Right ventricle myocardium superior (tissue), 1 donor: ENCODE measurements at places on chromosomes 4 and X. TPM values are rescaled to one million over a fixed set of nuclear protein-coding genes. Genes with fewer than 3 reads are reported as not detected.

The PLP2 gene
- total RNA-seq: 50.1 TPM

The KDR gene
- 21.2 TPM for total RNA-seq

The GPR119 gene
- not detected for total RNA-seq

The RCHY1 gene
- 44.1 TPM for total RNA-seq

The NUDT10 gene
- total RNA-seq: 0.13 TPM

The MTM1 gene
- 8.7 TPM for total RNA-seq

The ZNF280C gene
- total RNA-seq: 1.0 TPM

DNA sequence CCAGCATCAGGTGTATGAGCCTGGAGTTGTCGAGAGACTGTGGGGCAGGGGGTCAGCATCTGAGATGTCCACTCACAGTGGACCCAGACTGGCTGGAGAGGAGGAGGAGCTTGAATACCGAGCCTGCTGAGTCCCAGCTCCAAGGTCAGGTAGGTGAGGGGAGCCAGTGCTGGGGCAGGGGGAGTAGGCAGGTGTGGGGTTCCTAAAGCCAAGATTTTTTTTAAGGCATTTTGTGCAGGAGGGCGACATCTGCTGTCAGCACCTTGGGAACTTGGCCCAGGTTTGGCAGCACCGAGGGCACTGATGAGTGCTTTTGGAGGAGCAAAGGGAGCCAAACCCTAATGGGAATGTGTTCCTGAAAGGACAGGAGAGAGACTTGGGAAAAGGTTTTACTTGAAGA lies 64.2 kb upstream of the MSANTD1 start:
- DNase-seq: no peak

DNA sequence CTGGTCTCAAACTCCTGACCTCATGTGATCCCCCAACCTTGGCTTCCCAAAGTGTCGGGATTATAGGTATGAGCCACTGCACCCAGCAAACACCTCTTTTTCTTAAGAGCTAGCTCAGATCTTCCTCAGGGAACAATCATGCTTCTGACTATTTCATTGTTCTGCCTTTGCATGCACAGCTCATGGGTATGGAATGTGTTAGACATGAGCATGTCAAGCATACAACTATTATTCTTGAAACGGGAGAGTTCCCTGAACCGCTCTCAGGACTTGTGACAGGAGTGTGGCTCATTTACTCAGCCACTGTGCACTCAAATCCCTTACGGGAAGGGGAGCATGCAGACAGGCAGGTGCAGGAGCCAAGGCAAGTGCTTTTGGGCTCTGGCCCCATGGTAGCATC lies 231.7 kb upstream of the TAPT1 start:
- no peak for DNase-seq

GRCh38 chr4:181504924-181505323 lies 738.3 kb upstream of the TENM3 start:
- no peak for DNase-seq

- DNase-seq: no peak
Measured at GRCh38 chr4:114599231-114599902, 760 bp downstream of the UGT8 start.

- no peak for DNase-seq
Measured at GRCh38 chr4:53234111-53234510, 131.8 kb downstream of the SCFD2 start.

GRCh38 chr4:153420361-153420760 lies 45.8 kb upstream of the TMEM131L start:
- DNase-seq: no peak

DNA sequence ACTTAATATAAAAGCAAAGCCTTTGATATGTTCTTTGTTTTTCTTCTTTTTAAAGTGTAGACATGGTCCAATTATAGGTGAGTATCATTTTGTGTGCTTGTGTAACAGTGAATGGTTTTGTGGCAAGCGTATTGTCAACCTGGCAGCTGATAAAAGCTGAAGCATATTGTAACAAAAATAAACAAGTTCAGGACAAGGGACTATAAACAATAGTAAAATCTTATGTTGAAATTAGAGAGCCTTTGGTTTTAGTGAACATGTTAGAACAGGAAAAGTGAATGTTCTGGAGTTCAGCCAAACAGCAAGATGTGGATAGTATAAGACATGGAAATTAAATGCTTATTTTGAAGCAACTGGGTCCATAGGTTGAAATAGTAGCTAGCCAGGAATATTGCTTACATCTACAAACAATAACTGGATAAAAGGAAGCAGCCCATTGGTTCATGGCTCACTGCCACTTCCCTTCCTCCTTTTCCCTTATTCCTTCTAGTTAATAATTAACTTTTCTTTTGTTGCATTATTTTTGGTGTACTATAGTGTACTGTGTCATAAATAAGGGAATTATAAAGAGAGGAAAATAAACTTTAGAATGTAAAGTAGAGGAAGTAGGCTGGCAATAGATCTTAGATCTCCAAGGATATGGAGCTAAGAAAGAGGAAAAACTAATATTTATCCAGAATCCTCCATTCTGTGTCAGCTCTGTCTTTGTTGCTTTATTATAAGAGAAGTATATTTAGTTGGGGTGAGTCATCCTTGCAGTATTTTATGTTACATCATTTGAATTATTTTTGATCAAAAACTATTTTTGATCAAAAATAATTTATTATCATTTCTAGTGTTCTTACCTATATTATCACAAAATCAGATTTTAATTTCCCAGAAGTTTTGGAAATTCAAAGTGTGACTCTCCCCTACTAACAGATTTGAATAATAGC lies 65.6 kb downstream of the MRPL1 start:
- DNase-seq: no peak

DNA sequence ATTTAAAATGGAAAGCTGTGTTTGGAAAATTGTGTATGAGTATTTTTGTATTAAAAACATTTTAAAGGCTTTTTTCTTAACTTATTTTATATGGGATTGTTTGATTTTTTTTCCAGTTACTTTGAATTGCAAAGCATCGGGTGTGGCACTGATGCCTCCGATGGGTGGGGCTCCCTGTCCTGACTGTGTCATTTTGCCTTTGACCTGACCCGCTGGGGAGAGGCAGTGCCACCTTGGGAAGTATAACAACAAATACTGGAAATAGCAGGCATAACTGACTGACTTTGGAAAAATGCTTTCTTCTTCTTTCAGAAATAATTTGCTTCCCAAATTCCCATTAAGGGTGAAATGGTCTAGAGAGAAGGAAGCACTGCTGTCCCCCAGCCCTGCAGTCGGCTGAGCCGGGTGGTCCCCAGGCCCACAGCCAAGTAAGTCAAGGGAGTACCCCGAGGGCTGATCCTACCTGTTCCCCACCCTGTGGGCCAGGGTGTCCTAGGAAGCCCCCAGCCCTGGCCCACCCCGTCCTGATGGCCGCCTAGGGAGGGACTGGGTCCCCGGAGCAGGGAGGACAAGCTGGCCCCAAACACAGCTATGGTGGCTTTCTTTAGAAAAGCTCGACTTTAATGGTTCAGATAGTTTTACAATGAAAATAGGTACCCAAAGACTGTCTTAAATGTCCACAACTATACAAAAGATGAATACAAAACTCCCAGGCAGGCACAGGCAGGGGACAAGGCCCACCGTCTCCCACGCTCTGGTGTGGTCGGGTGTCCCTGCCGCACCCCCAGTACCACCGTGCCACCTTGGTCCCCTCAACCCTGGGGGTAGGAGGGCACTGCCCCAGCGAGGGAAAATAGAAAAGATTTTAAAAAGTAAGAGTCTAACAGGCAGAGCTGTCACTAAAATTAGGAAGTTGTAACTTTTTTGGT lies 26.4 kb downstream of the NELFA start:
- DNase-seq: no peak

GRCh38 chrX:148755111-148755510 lies 254.7 kb downstream of the AFF2 start:
- DNase-seq: no peak

DNA sequence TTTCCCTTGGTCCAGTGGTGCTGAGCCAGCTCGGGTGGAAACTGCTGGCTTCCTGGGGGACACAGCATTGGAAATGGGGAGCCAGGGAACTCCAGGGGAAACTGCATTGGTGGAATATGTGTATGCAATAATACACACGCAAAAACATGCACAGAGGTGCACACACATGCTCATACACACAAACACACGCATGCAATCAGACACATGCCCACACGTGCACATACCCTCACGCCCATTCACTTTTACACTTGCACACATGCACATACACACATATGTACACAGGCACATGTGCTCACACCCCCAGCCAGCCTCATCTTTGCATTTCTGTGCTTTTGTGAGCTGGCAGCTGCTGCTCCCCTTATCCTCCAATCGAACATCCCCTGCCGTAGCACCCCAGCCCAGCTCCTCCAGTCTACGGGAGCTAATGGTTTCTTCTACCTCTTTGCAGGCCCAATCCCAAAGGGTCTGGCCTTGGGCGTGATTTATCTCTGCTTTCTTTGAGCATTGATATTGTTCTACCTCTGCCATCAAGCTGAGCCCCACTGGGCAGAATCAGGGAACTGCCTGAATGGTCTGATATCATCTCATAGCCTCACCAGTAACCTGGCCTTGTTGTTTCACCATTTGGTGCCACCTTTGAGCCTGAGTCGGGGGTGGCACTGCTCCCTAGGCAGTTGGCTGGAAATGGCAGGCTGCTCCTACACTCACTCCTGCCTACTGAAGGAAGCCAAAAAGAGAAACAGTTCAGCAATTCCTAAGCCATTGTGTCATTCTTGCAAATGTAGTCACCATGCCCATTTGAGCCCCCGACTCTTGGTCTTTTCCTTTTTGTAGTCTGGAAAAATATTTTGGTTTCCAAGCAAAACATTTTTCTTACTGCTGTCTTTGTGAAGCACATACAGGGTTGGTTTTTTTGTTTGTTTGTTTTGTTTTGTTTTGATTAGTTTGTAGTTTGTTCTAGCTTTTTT lies 104.4 kb upstream of the MAMLD1 start:
- DNase-seq: no peak

- DNase-seq: no peak
Measured at GRCh38 chrX:129963729-129964128, 18.7 kb upstream of the BCORL1 start.

GRCh38 chr4:37388681-37389365 lies 144.3 kb downstream of the NWD2 start:
- no peak for DNase-seq

GRCh38 chr4:176500894-176501293 lies 181.1 kb downstream of the SPCS3 start:
- DNase-seq: no peak

- no peak for DNase-seq
Measured at GRCh38 chrX:10516781-10517322, 103.5 kb downstream of the MID1 start.

GRCh38 chr4:101286663-101287062 lies 60.7 kb downstream of the PPP3CA start:
- no peak for DNase-seq

- DNase-seq: no peak
Measured at GRCh38 chr4:106316773-106317409, 541 bp downstream of the AIMP1 start.

- no peak for DNase-seq
Measured at GRCh38 chrX:7263961-7264360, 116.0 kb upstream of the PUDP start.

GRCh38 chr4:40550948-40551462 lies 78.7 kb downstream of the RBM47 start:
- DNase-seq: no peak

DNA sequence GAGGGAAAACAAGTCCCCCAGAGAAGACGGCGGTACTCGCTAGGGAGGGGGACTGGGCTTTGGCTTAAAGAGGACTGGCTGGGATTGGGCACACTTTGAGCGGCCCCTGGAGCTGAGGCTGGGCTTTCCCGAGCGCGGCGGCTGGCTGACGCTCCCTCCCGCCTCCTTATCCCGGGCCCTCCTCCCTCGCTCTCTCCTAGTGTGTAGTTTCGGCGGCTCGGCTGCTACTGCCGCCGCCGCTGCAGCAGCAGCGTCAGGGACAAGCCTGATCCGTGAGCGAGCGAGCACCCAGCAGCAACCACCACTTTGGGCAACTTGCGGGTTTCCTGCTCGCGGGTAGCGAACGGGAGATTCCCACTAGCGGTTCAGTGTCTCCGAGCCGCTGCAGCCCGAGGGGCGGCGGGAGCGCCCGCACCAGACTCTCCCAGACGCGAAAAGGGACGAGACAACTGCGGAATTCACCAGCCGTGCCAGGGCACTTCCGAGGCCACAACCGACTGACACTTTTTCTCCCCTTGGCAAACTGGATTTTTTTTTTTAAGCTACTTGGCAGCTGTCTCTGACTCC lies 632 bp upstream of the PCDH7 start:
- peak; percentile 63 for DNase-seq

- DNase-seq: no peak
Measured at GRCh38 chr4:39305912-39306677, 60.1 kb downstream of the RFC1 start.

DNA sequence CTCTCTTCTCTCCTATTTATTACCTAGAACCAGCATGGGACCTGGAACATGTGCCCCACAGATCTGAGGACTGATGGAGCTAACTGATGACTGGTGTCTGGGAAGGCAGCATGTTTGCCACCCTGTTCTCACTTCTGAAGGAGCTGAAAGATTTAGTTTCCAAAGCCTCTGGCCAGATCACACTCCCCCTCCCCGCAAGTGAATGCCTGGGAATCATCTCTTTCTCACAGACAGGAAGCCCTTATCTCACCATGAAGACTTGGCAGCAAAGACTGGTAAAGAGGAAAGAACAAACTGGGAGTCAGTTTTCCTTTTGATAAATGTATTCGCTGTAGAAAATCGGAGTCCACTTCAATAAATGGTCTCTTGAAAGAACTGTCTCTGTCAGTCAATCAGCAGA lies 21.0 kb upstream of the PCYT1B start:
- DNase-seq: no peak

- no peak for DNase-seq
Measured at GRCh38 chr4:176492646-176493302, 173.0 kb downstream of the SPCS3 start.

DNA sequence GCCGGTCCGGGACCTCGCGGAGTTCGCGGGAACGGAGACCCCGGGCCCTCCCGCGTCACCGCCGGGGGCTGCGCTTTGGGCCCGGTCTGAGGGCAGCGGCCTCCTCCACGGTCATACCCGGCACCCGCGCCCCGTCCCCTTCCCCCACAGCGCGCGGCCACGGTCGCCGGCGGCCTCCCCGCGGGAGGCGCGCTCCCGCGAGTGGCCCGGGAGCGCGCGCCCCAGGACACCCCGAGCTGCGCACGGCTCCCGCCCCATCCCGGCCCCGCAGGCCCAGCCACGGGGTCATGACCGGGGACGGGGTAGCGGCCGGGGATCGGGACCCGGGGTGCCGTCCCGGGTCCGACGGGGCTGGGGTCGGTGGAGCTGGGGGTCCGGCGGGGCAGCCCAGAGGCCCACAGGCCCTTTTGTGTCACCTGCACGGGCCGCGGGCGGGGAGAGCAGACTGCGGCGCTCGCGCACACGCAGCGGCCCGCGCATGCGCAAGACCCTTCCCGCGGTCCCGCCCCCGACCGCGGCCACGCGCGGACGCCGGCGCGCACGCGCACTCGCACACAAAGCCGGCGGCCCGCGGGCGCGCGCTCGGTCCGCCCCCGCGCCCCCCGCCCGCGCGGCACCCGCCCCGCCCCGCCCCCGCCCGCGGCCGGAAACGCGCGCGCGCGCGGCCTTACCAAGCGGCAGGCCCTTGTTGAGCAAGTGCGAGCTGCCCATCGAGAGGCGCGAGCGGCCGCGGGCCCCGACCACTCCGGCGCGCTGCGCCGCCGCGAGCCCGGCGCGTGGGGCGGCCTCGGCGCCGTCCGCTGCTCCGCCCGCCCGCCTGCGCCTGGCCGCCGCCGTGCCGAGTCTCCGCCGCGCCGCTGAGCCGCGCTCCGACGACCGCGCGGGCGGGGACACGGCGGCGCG lies at the start of gene CTBP1:
TSS of gene CTBP1 (minus strand) at position 886 of the 903 bp plus-strand sequence. CDS start 7,799 bp downstream, outside the sequence.
- peak; percentile 87 for DNase-seq

- DNase-seq: no peak
Measured at GRCh38 chr4:82268826-82269193, 105.0 kb downstream of the HNRNPD start.
